ENCODE measurements at places on chromosomes 6 and 20.

GRCh38 chr6:21987501-21987957, 309.3 kb downstream of the PRL start:
- DNase-seq: peak; percentile 30

DNA sequence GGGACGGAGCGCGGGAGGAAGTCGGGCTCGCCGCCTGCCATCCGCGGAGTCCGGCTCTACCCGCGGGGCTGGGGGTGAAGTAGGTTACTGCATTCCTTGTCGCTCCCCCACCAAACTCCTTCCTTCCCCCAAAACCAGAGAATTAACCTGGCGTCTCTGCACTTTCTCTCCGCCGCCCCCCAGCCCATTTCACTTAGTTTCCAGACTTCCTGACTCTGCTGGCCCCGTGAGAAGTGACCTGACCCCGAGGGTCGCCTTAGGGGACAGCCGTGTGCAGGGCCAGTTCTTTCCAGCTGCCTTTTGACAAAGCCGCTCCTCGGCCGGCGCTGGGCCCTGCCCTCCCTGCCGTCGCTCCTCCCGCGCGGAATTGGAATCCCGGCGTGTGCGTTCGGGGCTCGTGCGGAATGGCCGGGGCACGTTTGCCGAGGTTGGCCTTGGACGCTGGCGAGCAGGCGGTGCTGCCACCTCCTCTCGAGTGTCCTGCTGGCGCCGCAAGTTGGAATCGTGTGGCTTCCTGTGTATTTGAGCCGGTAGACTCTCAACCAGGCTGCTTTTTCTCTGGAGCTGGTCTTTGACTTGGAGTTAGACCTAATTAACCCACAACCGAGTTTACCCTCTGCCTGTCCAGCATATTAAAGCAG, 650 bp downstream of the DCBLD1 start:
- peak; percentile 41 for DNase-seq

- DNase-seq: no peak
These were observed 20.7 kb upstream of the AMD1 start for GRCh38 chr6:110853754-110854477.

- DNase-seq: no peak
These were observed 492.3 kb downstream of the PREX1 start for GRCh38 chr20:48335308-48336050.

- no peak for DNase-seq
These were observed 40.4 kb upstream of the RAB23 start for GRCh38 chr6:57262488-57262887.

- no peak for DNase-seq
These were observed 137.6 kb upstream of the RIN2 start for GRCh38 chr20:19620446-19620845.

- no peak for DNase-seq
These were observed 17.2 kb upstream of the MAS1L start for GRCh38 chr6:29504961-29505360.

DNA sequence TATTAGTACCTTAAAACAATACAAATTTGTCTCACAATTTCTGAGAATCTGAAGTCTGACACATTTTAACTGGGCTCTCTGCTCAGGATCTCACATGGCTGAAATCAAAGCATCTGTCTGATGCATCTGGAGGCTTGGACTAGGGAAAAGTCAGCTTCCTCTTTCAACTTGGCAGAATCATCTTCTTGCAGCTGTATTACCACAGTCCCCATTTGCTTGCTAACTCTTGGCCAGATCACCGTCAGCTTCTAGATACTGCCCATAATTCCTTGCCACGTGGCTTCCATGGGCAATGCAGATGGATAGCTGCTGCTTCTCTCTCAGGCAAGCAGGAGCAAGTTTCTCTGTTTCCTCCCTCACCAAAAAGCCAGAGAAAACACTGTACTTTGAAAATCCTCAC, 1106.4 kb upstream of the CITED2 start:
- DNase-seq: no peak

- no peak for DNase-seq
These were observed 36.9 kb upstream of the CD2AP start for GRCh38 chr6:47440719-47441118.

- DNase-seq: no peak
These were observed 46.9 kb downstream of the PDYN start for GRCh38 chr20:1946762-1947534.

DNA sequence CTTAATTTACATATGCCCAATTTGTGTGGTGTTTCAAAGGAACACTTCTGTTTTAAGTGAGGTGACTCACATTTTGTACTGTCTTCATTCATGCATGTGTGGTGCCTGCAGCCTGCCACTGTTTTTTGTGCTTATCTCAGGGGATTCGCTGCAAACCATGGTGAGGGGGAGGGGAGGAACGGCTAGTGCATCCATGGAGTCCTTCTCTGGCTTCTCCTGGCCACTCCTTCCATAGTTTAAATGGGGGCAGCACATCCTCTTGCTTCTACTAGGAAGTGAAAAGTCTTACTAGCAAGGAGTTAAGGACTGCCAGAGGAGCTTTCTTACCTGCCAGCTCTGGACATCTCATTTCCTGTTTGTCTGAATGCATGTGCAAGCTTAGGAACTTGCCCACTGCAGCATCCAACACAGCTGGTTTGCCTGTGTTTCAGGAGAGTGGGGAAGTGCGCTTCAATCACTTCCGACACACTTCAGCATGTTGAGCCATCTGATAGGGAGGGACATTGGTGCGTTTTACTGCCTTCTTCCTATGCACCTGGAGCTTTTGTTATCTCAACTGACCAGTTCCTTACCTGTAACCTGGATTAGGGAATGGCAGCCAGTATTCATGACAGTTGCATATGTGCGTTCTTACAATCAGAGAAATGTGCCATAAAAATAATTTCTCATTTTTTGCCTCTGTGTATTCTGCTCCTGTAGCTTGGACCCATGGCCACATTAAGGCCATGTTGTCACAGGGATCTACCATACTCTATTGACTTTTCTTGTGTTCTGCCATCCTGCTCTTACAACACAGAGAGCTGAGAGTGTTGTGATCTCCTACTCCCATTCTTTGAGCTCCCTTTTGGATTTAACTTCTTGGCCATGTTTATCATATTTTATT, 211.3 kb downstream of the ARID1B start:
- no peak for DNase-seq

DNA sequence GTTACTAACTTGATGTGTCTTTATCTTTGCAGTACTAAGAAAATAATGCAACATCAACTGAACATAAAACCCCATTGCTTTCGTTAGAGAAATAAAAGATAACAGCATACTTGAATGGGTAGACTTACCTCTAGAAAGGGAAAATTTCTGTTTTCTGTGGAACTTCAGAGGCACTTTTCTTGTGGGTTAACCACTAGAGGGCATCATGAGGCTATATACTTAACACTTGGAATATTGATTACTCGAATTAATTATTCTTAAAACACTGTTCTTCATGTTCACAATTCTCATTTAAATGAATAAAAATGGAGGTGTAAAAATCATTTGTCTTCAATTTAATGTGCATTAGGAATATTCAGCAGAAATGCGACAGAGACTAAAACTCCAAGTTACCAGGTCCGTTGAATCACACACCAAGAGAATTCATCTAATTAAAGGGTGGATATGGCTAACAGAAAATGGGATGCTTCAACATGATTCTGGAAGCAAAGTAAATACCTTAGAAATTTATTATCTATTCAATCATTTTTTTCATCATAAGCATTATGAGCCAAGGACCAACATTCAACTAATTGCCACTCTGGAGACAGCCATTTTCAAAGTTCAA, 330.8 kb upstream of the PREP start:
- DNase-seq: no peak

GRCh38 chr6:106372838-106373501, 12.5 kb downstream of the CRYBG1 start:
- no peak for DNase-seq

DNA sequence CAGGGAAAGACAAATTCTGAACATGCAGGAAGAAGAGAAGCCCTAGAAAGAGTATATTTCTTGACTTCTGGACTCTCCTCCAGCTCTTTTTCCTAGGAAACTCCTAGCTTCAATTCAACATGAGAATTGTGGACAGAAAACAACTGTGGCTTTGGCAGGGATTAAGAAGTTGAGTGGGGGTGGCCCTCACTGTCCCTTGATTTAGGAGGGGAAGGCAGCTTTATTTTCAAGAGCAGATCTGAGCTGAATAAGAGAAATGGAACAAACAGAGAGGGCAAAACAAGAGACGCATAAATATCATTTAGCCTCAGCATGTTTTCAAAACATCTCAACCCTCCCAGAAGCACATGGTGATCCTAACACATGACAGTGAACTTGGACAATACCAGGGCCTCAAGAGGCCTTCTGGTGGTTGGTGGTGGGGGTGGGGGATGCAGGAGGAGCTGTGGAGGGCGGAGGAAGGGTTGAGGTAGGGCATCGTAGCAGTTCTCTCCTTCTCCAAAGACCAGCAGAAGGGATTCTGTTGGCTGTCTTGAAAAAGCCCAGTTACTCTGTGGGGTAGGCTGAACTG, 21.1 kb upstream of the TAGAP start:
- DNase-seq: no peak

DNA sequence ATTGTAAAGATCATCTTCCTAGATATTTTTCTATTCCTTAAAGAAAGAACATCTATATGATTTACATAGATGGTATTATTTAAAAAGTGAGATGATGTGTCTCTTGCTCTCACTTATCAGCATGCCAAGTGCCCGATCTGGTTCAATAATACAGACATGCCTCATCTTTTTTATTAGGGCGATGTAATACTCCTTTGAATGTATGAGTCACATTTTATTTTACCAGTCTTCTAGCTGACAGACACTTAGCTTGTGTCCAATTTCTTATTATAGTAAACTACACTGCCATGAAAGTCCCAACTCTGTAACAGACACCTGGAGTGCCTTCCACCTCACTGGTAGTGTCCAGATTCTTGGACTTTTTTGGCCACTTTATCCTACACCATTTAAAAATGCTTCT, 586.6 kb upstream of the BTBD3 start:
- no peak for DNase-seq

DNA sequence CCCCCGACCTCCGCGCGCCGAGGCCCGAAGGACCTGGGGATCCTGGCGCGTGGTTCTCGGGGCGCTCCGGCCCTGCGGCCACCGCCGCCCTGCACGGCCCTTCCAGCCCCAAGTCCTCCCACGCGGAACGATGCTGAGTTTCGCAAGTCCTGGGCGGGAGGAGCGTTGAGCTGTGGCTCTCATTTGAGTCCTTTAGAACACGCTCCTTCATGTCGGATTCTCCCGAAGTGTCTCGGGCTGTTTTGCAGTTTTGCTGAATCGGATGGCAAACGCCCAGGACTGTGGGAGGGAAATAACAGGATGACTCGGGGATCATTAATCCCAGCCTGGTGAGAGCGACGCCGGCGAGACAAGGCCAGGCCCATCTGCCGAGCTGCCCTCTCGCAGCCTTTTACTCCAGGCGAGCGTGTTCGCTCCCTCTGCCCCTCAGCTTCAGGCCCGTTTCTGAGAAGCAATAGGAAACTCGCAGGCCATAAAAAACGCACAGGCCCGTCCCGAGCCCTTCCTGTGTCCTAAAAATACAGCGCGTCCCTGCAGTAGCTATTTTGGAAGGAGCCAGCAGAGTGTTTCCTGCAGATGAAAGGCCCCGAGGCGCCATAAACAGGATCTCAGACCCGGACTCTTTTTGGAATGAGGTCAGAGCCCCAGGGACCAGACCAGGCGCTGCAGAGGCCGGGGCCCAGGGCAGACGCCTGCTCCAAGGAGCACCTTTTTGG, 153.5 kb downstream of the DLL1 start:
- peak; percentile 4 for DNase-seq

- no peak for DNase-seq
These were observed 51.7 kb downstream of the MOCS1 start for GRCh38 chr6:39882531-39882899.

- no peak for DNase-seq
These were observed 44.2 kb downstream of the FNDC1 start for GRCh38 chr6:159213405-159213804.

- no peak for DNase-seq
These were observed 108.1 kb downstream of the IRF4 start for GRCh38 chr6:499617-500016.

DNA sequence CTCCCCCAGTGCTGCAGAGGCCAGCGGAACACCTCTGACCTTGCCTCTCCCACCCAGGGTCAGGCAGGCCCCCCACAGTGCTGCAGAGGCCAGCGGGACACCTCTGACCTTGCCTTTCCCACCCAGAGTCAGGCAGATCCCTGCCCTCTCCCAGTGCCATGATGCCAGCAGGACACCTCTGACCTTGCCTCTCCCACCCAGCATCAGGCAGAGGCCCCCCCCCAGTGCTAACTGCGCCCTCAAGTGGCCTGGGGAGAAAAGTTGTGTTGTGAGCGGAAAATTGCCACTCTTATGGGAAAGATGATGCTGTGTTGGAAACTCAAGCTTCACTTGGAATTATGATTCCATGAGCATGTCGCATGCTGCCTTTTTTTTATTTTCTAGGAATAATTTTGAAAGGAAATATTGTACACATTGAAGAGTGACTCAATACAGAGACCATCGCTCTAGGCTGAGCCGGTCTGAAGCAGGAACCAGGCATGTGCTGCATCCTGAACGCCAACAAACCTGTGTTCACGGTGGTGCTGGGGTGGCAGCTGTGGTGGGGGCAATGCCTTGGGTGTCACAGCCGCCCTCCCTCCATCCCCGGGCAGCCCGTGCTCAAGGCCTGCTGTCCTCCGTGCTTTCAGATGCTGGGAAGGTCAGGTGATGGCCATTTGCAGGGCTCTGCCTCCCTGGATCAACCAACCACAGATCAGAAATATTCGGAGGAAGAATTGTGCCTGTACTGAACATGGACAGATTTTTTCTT, 98.6 kb downstream of the CDH4 start:
- no peak for DNase-seq

DNA sequence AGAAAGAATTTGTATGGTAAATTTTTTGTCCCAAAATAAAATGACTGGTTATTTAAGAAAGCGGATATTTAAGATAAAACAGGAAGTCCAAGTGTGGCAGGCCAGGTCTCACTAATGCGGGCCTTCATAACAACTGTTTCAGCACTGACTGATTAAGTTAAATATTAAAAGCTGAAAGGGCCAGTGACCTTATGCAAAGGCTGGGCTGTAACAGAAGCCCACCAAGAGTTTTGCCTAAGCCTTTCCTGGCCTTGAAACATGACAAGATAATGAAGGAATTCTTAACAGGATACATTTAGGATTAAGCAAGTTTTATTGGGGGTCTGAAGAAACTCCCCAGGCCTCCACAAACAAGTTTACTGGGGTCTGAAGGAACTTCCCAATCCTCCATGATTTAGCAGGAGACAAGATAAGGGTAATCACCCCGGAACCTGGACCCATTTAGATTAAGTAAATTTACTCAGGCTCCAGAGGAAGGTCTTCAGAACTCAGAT, 36.3 kb downstream of the ZNF133 start:
- no peak for DNase-seq

DNA sequence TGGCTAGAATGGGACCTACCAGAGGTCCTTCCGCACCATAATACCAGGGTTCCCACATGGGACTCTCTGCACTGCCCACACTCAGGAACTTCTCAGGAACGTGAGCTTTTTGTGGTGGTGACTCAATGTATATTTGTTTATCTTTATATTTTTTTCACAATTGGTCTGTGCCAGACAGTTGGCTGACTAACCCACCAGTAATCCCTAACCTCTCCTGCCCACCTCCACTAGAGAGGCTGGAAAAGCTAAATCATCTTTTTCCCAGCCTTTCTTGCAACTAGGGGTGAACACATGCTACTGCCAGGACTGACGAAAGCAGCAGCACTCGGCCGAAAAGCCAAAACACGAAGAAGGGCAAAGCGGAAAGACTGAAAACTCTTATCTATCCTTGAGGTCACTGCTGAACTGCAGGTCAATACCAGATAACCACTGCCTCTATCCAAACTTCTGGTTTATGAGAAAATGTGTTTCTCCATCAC, 112.9 kb downstream of the TRERF1 start:
- peak; percentile 43 for DNase-seq

Data from stimulated activated CD8-positive, alpha-beta memory T cell treated with anti-CD3 and anti-CD28 coated beads, Interleukin-4, amount 100 ng/mL, for 48 hours (primary cell).